ENCODE measurements at places on chromosomes 1 and 21. TPM values are rescaled to one million over a fixed set of nuclear protein-coding genes. Genes with fewer than 3 reads are reported as not detected.

PKLR gene
- total RNA-seq: not detected

CA6 gene
- not detected for total RNA-seq

GSTM1 gene
- 0.96 TPM for total RNA-seq

LORICRIN gene
- not detected for total RNA-seq

KRTAP19-1 gene
- not detected for total RNA-seq

FCRL1 gene
- total RNA-seq: not detected

RGL1 gene
- total RNA-seq: 1.7 TPM

IRF6 gene
- 613 TPM for total RNA-seq

RCSD1 gene
- under 0.01 TPM for total RNA-seq

CHRM3 gene
- 0.48 TPM for total RNA-seq

SYNJ1 gene
- total RNA-seq: 1.4 TPM

XPR1 gene
- total RNA-seq: 27.5 TPM

REN gene
- total RNA-seq: not detected

COL6A1 gene
- 79.8 TPM for total RNA-seq

FCRL6 gene
- not detected for total RNA-seq

KRTAP10-11 gene
- not detected for total RNA-seq

SFT2D2 gene
- 24.3 TPM for total RNA-seq

MARK1 gene
- total RNA-seq: 4.1 TPM

FCGR2B gene
- total RNA-seq: not detected

CCDC185 gene
- not detected for total RNA-seq

FCRL2 gene
- total RNA-seq: not detected

ERG gene
- total RNA-seq: under 0.01 TPM

STRIP1 gene
- total RNA-seq: 35.6 TPM

C8A gene
- not detected for total RNA-seq

LCE1B gene
- not detected for total RNA-seq

RIMKLA gene
- not detected for total RNA-seq

CR1 gene
- total RNA-seq: not detected

ABCG1 gene
- 42.7 TPM for total RNA-seq

NEK2 gene
- total RNA-seq: 4.8 TPM

PADI4 gene
- 0.21 TPM for total RNA-seq

PCP4L1 gene
- not detected for total RNA-seq

GRHL3 gene
- total RNA-seq: 29.0 TPM

FAM72A gene
- 0.43 TPM for total RNA-seq

NLRP3 gene
- total RNA-seq: not detected

USP21 gene
- total RNA-seq: 5.8 TPM

CALML6 gene
- total RNA-seq: 0.43 TPM

PCNX2 gene
- total RNA-seq: 37.3 TPM

TFF3 gene
- total RNA-seq: 0.24 TPM

CDC42 gene
- total RNA-seq: 526 TPM

SEC16B gene
- 0.96 TPM for total RNA-seq

CLCA1 gene
- not detected for total RNA-seq

DPT gene
- total RNA-seq: not detected

PRXL2B gene
- 10.0 TPM for total RNA-seq

PTCH2 gene
- not detected for total RNA-seq

PCBP3 gene
- total RNA-seq: 0.43 TPM

GJA8 gene
- total RNA-seq: not detected

DCDC2B gene
- total RNA-seq: under 0.01 TPM

SLC25A24 gene
- total RNA-seq: 52.9 TPM

ALX3 gene
- total RNA-seq: not detected

CFAP141 gene
- total RNA-seq: not detected

MFSD2A gene
- total RNA-seq: 17.8 TPM

TNFRSF18 gene
- total RNA-seq: 0.64 TPM

RAVER2 gene
- total RNA-seq: 8.2 TPM

ACTA1 gene
- not detected for total RNA-seq

TMEM269 gene
- total RNA-seq: 0.21 TPM

PLA2G2D gene
- not detected for total RNA-seq

RGS1 gene
- total RNA-seq: not detected

RXFP4 gene
- total RNA-seq: not detected

TRNP1 gene
- total RNA-seq: 42.2 TPM

All from tracheal epithelial cell (primary cell).